Spinal cord (tissue), 10 donors: ENCODE measurements at places on chromosomes 7 and 10. TPM values are rescaled to one million over a fixed set of nuclear protein-coding genes. Genes with fewer than 3 reads are reported as not detected.

- DNase-seq, result no peak
These were observed 191.3 kb upstream of the ZNF32 start for GRCh38 chr10:43839973-43840372.

GRCh38 chr7:36796850-36797536 is 72.7 kb upstream of the AOAH start:
- DNase-seq, result peak; percentile 43

- DNase-seq, result no peak
These were observed 409.2 kb downstream of the NRG3 start for GRCh38 chr10:82284180-82284579.

- no peak for DNase-seq
These were observed 116.4 kb upstream of the FAM133B start for GRCh38 chr7:92706563-92706962.

DNA sequence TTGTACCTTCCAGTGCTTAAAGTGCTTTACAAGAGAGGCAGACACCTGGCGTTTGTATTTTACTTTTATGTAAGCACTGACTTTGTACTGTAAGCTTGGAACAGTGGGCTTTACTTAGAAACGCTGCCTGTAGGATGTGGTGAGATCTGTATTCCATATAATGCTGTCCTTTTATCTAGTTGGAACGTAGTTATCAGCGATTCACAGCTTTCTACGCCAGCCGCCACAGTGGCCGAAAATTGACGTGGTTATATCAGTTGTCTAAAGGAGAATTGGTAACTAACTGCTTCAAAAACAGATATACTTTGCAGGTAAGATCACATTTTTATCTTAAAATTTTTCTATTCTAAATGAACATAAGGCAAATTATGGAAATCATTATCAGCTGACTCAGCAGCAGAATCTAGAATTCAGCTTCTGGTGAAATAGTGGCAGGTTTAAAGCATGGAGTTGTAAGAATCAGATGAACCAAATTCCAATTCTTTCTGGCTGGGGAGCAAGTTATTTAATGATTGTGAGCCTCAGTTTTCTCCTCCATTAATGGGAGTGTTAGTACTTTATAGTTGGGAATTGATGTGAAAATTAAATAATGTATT is 91.5 kb downstream of the CUL1 start:
- DNase-seq, result no peak

GRCh38 chr10:80159166-80159873 is 26.8 kb downstream of the PLAC9 start:
- no peak for DNase-seq

DNA sequence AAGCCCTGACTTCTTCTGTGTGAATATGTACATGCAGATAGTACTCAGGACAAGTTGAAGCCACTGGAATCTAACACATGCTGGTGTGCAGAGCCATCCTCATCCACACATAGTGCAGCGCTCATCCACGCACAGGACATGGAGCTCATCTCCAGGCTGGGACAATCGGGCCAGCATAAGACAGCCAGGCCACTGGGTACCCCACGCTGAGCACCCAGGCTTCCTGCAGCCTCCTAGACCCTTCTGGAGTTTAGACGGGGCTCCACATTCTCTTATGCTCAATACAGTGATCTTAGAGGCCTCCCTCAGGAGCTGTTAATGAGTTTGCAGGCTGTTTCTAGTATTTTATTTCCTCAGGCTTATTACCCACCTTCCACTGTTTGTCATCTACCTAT is 238.9 kb downstream of the TNS3 start:
- no peak for DNase-seq

DNA sequence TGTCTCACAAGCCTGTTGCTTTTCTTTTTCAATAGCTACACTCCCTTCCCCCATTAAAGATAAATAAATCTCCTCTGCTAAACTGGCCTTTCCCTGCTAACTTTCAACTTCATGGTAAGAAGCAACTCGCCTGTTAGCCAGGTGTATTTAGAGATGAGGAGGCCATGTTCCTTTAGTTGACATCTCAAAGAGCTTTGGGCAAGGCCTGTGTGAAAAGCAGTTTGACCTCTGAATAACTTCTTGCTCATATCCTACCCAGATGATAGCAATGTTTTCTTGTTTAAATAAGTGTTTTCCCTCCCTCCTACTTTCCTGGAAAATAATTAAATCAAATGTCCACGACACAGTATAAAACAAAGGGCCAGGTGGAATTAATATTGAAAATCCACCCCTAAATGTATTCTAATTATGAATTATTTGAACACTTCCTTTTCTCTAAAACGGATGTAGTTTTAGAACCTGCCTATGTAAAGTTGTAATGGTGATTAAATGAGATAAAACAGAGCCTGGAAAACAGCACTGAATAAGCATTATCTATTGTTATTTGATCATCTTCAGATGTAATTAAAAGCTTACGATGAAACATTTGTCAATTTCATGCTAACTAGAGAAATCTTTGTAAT is 78.5 kb downstream of the HGF start:
- DNase-seq, result no peak

DNA sequence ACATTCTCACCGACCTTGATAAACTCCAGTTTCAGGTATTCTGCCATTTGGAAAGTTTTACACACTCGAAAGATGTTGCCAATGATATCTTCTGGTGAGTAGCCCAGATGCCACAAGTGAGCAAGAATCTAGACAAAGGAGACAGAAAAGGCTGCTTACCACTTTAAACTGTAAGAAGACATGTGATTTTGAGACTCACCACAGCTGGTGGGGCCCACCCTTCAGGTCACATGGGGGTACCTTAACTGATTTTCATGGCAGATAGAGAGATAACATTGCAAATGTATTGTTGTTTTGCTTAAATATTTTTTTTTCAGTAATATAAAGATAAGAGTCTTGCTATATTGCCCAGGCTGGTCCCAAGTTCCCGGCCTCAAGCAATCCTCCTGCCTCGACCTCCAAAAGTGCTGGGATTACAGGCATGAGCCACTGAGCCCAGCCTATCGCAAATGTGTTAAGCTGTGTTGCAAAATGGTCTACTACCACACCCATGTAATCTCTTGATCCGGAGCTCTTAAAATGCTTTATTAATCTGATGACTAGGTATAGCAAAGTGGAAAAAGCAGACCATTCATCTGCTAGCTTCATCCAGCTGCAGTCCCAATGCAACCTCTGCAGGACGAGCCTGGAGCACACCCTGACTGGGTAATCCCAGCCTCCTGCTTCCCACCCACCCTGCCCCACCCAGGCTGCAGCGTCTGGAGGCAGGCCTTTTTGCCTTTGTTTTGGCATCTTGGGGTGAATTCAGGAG is 18.5 kb downstream of the RFC2 start:
- no peak for DNase-seq

Gene FAM25C
- polyA plus RNA-seq, result not detected

Gene NPTX2
- polyA plus RNA-seq, result 48.1 TPM

Gene CCDC186
- 19.0 TPM for polyA plus RNA-seq
